Right lobe of liver (tissue), 6 donors: ENCODE measurements at places on chromosomes 3 and 15. TPM values are rescaled to one million over a fixed set of nuclear protein-coding genes. Genes with fewer than 3 reads are reported as not detected.

The GPR62 gene
- 0.18 TPM for total RNA-seq

The SLC24A5 gene
- not detected for total RNA-seq

The UCN2 gene
- not detected for total RNA-seq

The EPB42 gene
- 0.20 TPM for total RNA-seq

The SEMA3G gene
- 1.1 TPM for total RNA-seq

The ZKSCAN7 gene
- total RNA-seq, result 1.2 TPM

The DGKG gene
- total RNA-seq, result 2.2 TPM

The NR1I2 gene
- 119 TPM for total RNA-seq

The CHRD gene
- 39.4 TPM for total RNA-seq

The TRIM42 gene
- not detected for total RNA-seq

The XCR1 gene
- total RNA-seq, result not detected

The FILIP1L gene
- total RNA-seq, result 2.1 TPM

The CD86 gene
- total RNA-seq, result 6.7 TPM

The WNT5A gene
- 1.6 TPM for total RNA-seq

The GNAT1 gene
- total RNA-seq, result not detected

The BLOC1S6 gene
- 23.8 TPM for total RNA-seq

The TM4SF1 gene
- total RNA-seq, result 63.0 TPM

The GP5 gene
- not detected for total RNA-seq

The KBTBD13 gene
- total RNA-seq, result not detected

The SERINC4 gene
- total RNA-seq, result not detected

The TTLL13 gene
- total RNA-seq, result not detected

The MUSTN1 gene
- not detected for total RNA-seq

The CCR9 gene
- 0.07 TPM for total RNA-seq

The ALDH1L1 gene
- total RNA-seq, result 250 TPM

The GHSR gene
- not detected for total RNA-seq

The PLOD2 gene
- 78.2 TPM for total RNA-seq

The ADAMTS7 gene
- total RNA-seq, result 1.4 TPM

The TEX55 gene
- total RNA-seq, result not detected

The ERC2 gene
- total RNA-seq, result not detected

The ABTB1 gene
- total RNA-seq, result 15.8 TPM

The DIPK2A gene
- total RNA-seq, result 15.4 TPM

The CNTN4 gene
- total RNA-seq, result 1.9 TPM

The ROBO1 gene
- 7.2 TPM for total RNA-seq

The CSPG5 gene
- 0.37 TPM for total RNA-seq

The SERPINI2 gene
- total RNA-seq, result not detected

The CA12 gene
- 0.93 TPM for total RNA-seq

The SCN11A gene
- 0.18 TPM for total RNA-seq

The PLA2G4F gene
- not detected for total RNA-seq

The KBTBD12 gene
- not detected for total RNA-seq

The SV2B gene
- 0.16 TPM for total RNA-seq

The NAA50 gene
- 56.1 TPM for total RNA-seq

The EPHA3 gene
- 2.9 TPM for total RNA-seq

The SLC9C1 gene
- total RNA-seq, result not detected

The KLHL6 gene
- 1.6 TPM for total RNA-seq

The COL6A5 gene
- not detected for total RNA-seq

The MNS1 gene
- 0.43 TPM for total RNA-seq

The ALG1L2 gene
- total RNA-seq, result not detected

The PCLAF gene
- total RNA-seq, result 2.2 TPM

The THBS1 gene
- 56.6 TPM for total RNA-seq

The NTRK3 gene
- 0.42 TPM for total RNA-seq

The NMNAT3 gene
- 3.1 TPM for total RNA-seq

The MYO5C gene
- 10.2 TPM for total RNA-seq

The TMEM212 gene
- not detected for total RNA-seq

The RETNLB gene
- total RNA-seq, result not detected

The DOCK3 gene
- 0.06 TPM for total RNA-seq
